Stimulated activated CD4-positive, alpha-beta T cell treated with anti-CD3 and anti-CD28 coated beads, TNF-alpha, amount 100 ng/mL, for 4 hours (primary cell): ENCODE measurements at places on chromosomes 13 and 19.

GRCh38 chr13:110466266-110466915, 95.1 kb downstream of the RAB20 start:
- no peak for DNase-seq

DNA sequence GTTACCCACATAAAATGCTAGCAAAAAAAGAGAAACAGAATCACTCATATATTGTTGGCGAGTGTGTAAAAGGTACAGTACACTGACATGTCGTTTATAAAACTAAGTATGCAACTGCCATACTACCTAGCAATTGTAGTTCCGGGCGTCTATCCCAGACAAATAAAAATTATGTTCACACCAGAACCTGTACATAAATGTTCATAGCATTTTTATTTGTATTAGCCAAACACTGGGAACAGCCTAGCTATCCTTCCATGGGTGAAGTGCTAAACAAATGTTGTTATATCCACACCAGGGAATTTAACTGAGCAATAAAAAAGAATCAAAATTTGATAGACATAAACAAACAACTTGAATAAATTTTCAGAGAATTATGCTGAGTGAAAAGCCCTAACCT, 28.9 kb upstream of the POSTN start:
- DNase-seq: no peak

GRCh38 chr13:107790397-107790796, 424.9 kb downstream of the LIG4 start:
- no peak for DNase-seq

GRCh38 chr13:113491982-113492381, 1.5 kb upstream of the DCUN1D2 start:
- DNase-seq: no peak

GRCh38 chr13:32125751-32126150, 94.2 kb downstream of the FRY start:
- DNase-seq: no peak

DNA sequence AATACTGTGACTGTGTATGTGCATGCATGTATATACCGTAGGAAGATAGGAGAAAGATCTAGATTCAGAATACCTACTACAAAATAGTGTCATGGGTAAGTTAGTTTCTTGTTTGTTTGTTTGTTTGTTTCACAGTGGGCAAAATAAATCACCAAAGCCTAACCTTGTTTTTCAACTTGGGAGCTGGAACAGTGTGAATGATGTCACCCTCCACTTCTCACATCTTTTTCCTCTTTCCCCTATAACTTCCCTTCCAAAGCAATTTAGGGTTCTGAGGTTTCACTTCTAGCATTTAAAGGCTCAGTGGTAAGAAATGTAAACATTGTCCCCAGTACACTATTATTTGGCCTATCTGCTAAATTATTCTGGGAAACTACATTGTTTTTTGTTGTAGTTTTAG, 5.4 kb downstream of the KCTD4 start:
- DNase-seq: no peak
